Activated CD8-positive, alpha-beta T cell treated with anti-CD3 and anti-CD28 coated beads for 36 hours (primary cell): ENCODE measurements at places on chromosomes 2 and 18. TPM values are rescaled to one million over a fixed set of nuclear protein-coding genes. Genes with fewer than 3 reads are reported as not detected.

- no peak for DNase-seq
Observed at GRCh38 chr2:207337234-207338219, 171.8 kb upstream of the KLF7 start.

DNA sequence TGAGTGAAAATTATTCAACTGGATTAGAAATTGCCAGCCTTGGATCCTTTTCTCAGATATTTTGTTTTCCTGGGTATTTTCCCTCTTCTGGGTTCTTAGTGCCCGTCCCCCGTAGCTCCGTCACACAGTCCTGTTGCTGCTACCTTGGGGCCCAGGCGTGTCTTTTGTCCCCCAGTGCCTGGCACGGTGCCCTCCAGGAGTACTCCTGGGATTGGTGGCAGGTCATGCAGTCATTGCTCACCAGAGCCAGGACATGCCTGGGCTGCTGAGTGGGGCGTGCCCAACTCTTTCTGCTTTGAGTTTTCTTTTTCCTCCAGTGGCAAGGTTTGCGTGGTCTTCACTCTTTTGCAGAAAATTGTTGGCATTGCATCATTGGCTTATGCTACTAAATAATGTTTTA lies 275.2 kb downstream of the AGAP1 start:
- DNase-seq, result no peak

DNA sequence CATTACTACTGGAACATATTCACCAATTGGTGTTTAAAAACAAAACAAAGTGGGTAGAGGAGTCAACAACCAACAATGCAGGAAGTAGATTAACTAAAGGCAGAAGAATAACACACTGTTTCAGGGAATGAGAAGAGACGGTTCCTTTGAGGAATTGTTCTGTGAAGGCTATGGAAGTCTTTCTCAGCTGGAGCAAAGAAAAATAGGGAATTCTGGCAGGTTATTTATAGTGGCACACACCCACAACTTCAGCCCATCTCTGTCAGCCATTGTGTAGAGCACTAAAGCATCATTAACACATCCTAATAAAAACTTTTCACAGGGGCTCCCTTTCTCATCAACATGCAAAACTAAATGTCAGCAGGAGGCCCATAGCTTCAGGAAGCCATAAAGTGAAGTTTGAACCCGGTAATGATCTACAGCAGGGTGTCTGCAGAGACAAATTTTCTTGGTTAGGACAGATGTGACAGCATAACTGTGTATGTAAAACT lies 113.6 kb downstream of the CDH2 start:
- DNase-seq, result no peak

GRCh38 chr2:27884601-27885000 lies 5.6 kb downstream of the RBKS start:
- DNase-seq, result no peak

- no peak for DNase-seq
Observed at GRCh38 chr2:17605696-17606095, 65.2 kb downstream of the VSNL1 start.

GRCh38 chr18:3455907-3456685 lies 6.1 kb downstream of the TGIF1 start:
- no peak for DNase-seq

LYG1 gene
- total RNA-seq, result 0.81 TPM
